Activated CD4-positive, alpha-beta T cell treated with anti-CD3 and anti-CD28 coated beads, Interleukin-2, amount 50 U/mL, for 24 hours (primary cell): ENCODE measurements at places on chromosomes 4 and X.

DNA sequence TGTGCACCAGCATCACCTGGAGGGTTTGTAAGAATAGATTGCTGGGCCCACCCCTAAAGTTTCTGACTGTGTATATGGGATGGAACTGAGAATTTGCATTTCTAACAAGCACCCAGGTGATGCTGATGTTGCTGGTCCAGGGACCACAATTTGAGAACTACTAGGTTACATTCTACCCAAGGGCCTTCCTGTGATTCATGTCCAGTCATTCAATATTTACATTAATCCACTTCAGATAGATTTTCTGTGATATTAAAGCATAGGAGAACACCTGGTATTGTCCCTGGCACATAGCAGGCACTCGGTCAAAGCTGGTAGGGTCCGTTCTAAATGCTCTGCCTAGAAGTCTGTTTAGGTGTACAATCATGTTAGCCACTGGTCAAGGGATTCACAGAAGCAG is 19.5 kb upstream of the XPNPEP2 start:
- no peak for DNase-seq

DNA sequence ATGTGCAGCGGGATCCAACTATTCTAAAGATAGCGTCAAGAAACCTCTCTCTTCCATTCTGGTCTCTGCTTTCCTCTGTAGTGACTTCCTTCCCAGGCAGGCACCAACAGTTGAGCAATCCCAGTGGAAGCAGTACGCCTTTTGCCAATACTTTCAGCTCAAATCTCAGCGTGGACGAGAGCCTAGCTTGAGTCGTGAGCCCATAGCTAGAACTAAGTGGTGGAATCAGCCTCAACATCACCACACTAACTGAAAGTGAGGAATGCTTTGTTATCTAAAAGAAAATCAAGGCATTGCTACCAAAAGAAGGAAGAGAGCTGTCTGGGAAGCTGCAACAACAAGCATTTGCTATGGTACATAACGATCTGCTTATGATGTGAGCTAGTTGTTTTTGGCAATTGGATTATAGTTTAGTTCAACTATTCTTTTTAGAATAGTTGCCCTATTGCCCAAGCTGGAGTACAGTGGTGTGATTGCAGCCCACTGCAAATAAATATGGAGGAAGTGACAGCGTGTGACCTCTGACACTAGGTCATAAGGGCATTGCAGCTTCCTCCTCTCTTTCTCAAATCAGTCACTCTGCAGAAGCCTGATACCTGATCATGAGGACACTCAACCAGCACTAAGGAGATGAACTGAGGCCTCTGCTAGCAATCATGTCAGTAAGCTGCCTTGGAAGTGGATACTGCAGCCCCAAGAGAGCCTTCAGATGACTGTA is 24.7 kb upstream of the FRYL start:
- no peak for DNase-seq

DNA sequence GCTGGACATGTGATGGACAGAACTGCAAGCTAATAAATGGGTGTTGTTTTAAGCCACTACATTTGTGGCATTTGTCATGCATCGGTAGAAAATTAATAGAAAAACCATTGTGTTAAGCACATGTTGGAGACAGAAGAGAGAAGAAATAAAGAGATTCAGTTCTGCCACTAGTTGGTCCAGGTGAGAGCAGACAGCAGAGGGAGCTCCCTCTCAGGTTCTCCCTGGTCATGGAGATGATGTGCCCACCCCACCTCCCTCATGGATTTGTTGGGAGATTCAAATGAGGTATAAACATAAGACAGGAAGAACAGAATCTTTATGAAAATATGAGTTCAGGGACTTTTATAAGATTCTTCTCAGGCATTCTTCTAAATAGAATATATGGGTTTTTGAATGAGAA is 36.8 kb upstream of the OCIAD2 start:
- no peak for DNase-seq

GRCh38 chrX:113275804-113276203 is 435.2 kb upstream of the AMOT start:
- no peak for DNase-seq

DNA sequence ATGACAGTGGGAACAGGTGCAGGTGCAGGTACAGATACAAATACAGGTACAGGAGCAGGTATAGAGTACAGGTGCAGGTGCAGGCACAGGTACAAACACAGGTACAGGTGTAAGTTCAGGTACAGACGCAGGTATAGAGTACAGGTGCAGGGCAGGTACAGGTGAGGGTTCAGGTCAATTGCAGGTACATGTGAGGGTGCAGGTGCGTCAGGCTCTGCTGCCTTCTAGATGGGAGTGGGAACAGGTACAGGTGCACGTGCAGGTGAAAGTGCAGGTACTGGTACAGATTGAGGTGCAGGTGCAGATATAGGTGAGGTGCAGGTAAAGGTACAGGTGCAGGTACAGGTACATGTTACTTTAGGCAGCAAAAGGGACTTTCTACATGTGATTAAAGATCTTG is 85.7 kb downstream of the CRLF2 start:
- DNase-seq, result no peak

DNA sequence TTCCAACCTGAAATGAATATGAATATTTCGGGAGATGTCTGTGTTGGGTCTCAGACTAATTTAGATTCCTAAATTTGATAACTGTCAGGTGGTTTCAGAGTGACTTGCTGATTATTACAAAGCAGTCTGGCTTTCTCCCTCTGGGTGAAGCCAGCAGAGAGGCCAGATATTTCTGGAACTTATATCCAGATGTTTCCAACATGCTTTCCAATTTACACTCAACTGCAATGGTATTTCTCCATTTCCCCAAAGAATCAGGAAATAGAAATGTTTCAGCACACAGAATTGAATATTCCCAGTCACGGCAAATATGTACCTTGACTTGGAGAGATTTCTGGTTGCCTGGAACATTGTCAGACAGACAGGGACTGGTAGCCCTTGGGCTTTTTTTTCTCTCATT is 48.5 kb upstream of the EGFL6 start:
- DNase-seq, result no peak

DNA sequence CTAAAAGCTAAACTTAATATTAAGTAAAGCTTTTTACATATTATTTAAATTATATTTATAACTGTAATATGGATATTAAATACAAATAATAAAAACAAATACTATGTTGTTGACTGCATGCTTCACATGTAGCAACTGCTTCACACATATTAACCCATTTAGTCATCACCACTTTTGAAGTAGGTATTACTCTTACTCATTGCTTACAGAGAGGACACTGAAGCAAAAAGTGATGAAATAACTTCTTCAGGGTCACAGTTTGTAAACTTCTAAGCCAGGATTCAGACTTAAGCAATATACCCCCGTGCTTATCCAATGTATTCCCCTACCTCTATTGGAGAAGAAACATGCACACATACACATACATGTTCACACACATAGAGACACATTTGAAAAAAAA is 166.6 kb downstream of the DKK2 start:
- DNase-seq, result no peak

DNA sequence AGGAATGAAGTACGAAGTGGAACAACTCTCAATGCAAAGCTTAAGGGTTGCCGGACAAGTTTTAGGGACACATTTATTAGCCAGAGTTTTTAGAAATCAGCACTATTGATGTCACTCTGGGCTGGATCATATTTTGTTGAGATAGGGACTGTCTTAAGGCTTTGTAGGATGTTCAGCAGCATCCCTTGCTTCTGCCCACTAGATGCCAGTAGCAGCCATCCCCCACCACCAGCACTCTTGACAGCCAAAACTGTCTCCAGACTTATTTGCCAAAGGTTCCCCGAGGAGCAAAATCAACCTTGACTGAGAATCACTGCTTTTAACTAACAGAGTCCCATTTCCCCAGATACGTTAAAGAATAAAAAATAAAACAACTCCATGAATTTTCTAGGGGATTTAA is 1497.3 kb downstream of the STIM2 start:
- no peak for DNase-seq

DNA sequence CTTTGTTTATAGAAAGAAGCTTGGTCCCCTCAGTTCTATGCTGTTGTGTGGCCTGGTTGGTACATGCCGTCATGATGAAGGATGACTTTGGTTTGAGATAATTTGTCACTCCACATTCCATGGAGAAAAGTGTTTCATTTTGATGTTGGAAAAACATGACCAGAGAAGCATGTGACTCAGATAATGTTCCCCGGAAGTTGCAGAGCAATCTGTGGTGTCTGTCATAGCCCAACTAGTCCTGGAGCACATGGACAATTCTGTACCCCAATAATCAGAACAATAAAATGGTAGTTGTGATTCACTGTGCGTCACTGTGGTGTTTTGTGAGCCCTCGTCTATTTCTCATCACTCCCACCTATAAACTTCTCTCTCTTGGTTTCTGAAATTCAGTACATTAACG is 85.1 kb downstream of the PDK3 start:
- DNase-seq, result no peak

- DNase-seq, result no peak
Measured at GRCh38 chr4:159027535-159027934, 75.3 kb upstream of the RAPGEF2 start.

DNA sequence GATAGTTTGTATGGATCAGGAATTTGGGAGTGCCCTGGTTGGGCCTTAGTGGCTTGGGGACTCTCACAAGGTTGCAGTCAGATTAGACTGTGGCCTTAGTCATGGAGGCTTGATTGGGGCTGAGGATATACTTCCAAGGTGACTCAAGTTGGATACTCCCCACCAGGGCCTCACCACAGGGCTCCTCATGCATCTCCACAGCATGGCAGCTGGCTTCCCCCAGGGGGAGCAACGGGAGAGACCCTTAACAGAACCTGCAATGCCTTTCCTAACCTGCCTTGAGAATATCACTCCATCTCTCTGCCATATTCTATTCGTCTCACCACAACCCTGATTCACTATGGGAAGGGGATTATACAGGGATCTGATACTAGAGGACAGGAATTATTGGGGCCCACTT is 161.9 kb downstream of the RELL1 start:
- no peak for DNase-seq

DNA sequence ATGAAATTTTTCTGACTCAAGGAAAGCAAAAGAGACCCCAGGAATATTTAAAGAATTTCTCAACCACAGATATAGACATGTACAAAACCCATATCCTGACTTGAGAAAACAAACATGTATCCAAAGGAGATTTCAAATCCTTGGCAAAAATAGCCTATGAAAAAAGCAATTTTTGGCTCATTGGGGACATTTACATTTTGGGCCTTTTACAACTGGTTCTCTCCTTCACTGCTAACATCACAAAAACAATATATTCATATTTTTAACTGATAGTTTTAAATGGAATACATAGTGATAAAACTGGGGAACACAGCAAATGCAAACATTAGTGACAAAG is 65.0 kb downstream of the SH3RF1 start:
- DNase-seq, result no peak

GRCh38 chrX:107724653-107725052 is 50.9 kb downstream of the TSC22D3 start:
- DNase-seq, result no peak

DNA sequence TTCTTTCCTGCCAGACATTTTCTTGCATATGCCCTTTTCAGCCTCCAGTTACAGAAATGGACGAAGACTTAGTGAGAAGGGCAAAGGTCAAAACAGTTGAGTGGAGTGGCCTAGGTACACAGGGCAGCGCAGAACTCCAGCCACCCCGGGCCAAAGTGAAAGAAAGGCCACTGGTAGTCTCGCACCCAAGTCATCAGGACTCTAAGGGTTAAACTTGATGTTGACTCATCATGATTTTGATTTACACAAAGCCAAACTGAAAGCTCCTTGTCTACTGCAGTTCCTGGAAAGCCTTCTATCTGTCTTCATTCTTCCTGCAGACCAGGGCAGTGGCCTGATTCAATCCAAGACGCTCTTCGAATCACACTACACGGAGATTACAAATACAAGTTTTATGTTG is 2.6 kb upstream of the IL13RA1 start:
- no peak for DNase-seq

GRCh38 chr4:152022543-152022942 is 261.7 kb upstream of the GATB start:
- DNase-seq, result no peak

- no peak for DNase-seq
Measured at GRCh38 chr4:139887376-139887802, 221.8 kb downstream of the MGST2 start.

DNA sequence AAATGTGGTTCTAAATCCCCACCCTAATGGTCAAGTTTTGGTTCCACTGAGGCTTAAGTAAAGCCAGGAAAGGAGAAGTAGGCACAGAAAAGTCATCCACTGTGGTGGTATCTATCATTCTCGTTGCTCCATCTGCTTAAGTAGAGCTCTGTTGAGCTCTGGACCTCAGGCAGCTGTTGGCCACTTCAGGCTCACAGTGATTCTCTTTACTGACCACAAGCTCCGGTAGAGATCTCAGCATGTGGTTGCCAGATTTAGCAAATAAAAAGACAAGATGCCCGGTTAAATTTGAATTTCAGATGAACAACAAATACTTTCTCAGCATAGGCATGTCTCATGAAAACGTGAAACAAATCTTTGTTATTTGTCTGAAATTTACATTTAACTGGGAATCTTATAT is 132.3 kb upstream of the PTCHD1 start:
- DNase-seq, result no peak

DNA sequence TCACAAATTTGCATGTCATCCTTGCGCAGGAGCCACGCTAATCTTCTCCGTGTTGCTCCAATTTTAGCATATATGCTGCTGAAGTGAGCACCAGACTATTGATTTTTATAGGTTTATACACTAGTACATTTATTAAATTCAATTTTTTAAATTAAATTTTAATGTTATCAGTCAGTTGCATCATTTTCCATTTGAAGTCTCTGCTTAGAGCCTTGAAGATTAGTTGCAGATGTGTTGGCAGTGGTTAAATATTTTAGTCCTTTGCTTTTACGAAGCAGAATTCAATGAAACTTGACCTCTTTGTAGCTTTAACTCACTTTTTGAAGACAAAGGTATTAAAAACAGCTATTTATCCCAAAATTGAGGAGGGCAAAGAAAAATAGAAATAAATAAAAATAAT is 16.5 kb downstream of the TRAPPC11 start:
- no peak for DNase-seq

GRCh38 chrX:30620980-30621618 is 32.1 kb upstream of the GK start:
- DNase-seq, result no peak

DNA sequence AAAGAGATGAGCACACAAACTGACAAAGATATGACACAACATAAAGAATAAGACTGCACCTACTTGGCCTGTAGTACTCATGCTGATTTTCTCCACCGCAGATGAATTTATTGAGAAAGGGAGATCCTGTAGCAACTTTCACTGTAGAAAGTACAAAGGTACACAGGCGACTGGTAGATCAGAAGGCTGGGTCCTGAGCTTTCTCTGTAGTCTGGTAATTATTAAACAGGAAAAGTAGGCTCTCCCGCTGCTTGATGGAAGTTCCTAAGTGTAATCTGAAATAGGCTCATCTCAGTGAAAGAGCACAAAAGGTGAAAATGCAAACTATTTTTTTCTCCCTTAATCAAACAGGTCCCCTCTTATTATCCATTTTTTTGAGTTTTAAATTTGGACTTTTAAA is at the start of gene ADH6:
ADH6 (minus strand) TSS at position 175 of the 400 bp plus-strand sequence; CDS start at position 81, 94 bp downstream.
- no peak for DNase-seq
